ENCODE measurements at places on chromosomes 13 and 19.
A peak's percentile ranks its signal among the peaks of the same experiment; 100 is the strongest.

DNA sequence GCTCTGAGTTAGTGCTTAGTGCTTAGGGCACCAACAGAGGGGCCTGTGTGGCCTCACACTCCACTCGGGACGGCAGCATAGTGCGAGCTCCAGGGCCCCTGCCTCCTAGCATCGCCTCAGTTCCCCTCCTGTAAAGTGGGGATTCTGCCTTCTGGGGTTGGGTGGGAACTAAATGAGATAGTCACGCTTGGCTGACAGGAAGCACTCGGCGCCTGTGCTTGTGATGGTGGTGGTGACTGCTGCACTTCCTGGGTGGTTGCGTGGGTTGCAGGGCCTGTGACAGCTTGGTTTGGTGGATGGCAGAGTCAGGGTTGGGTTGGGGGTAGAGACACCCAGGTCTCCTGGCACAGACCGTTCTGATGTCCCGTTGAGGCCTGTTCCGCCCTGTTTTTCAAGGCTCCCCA lies 7.7 kb downstream of the PLEKHF1 start:
- peak; percentile 60 for DNase-seq

GRCh38 chr19:7076151-7076550 lies 6.6 kb downstream of the ZNF557 start:
- no peak for DNase-seq

GRCh38 chr13:78323040-78323439 lies 280.3 kb downstream of the POU4F1 start:
- DNase-seq, result no peak

DNA sequence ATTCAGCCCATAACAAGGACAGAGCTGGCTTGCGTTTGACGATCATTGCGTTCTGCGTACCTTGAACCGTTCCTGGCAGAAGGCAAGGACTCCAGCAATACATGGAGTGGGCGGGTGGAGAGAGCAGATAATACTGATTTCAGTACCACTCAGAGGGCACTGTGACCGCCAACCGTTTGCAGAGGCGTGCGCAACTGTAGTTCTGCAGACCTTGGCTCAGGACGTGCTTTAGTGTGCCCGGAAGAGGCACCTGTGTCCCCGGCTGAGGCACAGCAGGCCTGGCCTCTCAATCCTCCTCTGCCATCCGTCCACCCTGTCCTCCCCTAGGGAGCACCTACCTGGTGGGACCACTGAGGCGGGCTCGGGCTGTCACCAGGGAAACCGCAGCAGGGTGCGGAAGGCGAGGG lies 117.6 kb upstream of the USP29 start:
- no peak for DNase-seq

GRCh38 chr19:56341948-56342347 lies 27.3 kb upstream of the ZSCAN5A start:
- no peak for DNase-seq

GRCh38 chr19:35545001-35545854 lies at the start of gene TMEM147:
Gene TMEM147 (plus strand): TSS chr19:35545626. CDS start chr19:35545740, 114 bp downstream.
- peak; percentile 98 for DNase-seq

DNA sequence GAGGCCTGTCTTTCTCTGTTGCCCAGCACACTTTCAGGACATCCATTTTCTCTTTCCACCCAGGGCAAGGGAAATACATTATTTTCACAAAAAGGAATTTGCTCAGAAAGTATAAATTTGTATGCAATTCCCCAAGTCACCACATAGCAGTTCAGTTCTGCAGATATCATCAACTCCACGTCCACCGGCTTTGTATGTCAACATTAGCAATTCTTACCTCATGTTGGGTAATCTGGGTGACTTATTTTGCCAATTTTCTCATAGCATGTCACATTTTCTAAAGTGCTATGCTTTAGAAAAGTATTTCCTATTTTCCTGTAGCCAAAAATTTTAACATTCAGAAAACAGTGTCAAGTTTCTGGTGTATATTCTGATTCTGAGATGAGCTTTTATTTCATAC lies 501.8 kb downstream of the EFNB2 start:
- DNase-seq, result no peak

DNA sequence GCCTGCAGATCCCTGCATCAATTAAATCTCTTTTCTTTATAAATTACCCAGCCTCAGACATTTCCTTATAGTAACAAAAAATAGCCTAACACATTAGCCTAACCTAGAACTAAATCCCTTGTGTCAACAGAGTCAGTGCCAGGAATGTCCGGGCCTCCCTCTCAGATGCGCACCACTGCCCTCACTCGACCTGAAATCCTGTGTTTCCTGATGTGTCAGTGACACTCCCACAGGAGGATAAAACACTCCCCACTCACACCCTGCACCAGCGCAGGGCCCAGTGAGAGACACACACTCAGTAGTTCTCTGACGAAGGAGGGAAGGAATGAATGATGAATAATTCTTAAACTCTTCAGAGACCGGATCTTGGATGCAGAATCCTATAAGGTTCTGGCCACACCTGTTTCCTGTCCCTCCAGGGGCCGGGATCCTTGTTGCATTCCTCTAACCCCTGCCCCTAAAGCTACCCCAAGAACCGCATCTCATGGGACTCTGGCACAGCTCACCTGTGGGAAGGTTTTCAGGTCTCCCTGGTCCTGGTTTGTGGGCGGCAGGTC lies 3.1 kb downstream of the CEACAM3 start:
- no peak for DNase-seq

DNA sequence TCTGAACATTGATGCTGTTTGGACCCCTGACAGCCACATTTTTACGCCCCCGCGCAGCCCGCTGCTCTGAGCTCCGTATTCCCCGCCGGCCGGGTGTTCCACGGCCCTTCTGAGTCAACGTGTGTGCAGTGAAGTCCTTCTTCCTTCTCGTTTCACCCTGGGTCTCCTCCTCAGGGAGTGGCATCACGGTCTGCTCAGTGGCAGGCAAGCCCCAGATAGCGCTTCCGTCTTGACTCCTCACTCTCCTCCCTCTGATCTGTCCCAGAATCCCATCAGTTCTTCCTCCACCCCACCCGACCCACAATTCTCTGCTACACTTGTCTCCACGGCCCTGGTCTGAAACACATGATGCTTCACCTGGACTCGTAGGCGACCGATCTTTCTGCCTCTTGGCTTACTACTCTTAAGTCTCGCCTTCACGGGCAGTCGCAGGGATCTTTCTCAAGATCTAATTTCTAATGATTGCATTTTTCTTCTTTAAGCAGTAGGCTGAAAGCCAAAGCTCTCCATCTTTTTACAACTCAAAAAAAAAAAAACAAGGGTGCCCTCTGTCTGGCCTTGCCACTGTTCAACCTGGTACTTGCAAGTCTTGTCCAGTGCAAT lies 33.9 kb downstream of the CCNE1 start:
- no peak for DNase-seq

- DNase-seq, result no peak
These were observed 32.4 kb upstream of the CEACAM21 start for GRCh38 chr19:41543582-41543981.

GRCh38 chr13:24632382-24633121 lies 47.7 kb upstream of the ATP12A start:
- DNase-seq, result no peak

GRCh38 chr13:50729177-50729576 lies 114.3 kb downstream of the DLEU7 start:
- no peak for DNase-seq

DNA sequence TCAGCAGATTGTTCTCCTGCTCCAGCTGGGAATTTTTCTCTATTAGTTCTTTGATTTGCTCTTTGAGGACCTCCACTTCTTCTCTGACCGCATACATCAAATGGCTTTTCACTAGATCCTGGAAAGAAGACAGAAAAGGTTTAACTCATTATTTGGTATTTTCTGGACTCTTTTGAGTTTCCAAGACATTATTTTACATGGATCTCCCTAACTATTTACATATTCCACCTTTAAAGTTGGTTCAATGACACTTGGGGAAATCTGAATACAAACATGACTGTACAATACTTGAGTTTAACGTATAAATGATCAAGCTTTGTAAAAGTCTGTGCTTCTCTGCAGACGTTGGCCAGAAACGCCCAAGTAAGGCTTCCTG lies 61.1 kb downstream of the SERP2 start:
- DNase-seq, result no peak

DNA sequence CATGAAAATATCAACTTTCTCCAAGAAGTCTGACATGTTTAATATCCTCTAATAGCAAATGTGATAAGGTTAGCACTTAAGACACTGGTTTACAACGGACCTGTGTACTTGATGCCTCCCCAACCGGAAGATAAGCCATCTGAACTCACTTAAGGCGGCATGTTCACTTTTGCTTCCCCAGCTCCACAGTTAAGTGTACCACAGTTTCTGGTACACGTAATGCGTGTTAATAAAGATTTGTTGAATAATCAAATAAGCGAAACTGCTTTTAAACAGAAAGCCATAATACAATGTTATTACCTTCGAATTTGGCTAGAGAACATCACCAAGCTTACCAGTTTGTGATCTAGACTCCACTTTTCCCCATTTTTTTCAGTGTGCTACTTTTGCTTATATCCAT lies 1.4 kb upstream of the PAN3 start:
- no peak for DNase-seq

DNA sequence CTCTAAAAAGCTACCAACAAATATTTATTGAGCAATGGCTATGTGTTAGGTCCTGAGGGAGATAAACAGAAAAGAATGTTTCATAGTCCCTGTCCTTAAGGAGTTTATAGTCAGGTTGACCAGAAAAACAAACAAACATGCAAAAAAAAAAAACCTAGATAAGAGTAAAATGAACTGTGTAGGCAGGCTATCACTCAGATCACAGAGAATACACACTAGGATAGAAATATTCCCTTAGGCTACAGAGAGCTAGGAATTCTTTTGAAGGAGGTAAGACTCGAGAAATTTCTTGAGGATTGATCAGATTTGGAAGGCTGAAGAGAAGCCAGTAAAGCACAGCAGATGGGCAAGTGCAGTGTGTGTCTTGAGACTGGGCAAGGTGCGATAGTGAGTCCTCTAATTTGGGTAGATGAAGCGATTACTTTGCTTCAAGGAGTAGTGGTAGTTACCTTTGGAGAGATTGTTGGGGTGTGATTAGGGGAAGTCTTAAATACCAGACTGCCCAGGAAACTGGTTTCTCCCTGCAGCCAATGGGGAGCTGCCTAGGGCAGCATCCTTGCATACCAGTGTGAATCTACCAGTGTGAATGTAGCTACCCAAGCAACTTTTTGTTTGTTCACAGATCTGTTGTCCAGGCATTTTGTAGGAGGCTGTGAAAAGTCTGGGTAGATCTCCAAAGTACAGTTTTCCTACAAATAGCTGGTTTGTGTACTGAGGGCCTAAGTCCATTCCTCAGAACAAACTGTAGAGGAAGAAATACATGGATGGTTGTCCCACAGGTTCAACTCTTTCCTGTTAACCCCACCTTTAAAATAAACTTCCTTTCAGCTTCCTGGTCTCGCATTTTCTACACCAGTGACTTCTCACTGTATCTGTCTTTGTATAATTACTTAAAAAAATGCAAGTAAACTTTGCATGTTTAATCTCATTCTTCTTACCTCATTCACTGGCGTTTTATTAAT lies 314.1 kb downstream of the KLF5 start:
- DNase-seq, result no peak

- no peak for DNase-seq
These were observed 203.1 kb downstream of the TM9SF2 start for GRCh38 chr13:99704390-99704789.

DNA sequence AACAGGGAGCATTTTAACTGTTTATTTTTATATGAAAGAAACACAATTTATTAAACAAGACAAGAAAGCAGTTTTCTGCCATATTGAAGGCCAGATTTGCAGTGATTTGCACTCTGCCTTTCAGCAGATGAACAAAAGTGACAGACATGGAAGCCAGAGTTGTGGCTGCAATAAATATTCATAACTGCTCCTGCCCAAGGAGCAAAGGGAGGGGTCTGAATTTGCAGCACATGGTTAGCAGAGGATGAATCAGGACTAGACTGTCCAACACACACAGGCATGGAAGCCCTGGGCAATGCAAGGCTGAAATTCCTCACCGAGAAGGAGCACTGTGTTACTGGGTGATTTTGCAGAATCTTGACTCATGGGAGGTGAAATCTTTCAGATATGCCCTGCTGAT lies 418.2 kb downstream of the DCT start:
- no peak for DNase-seq

DNA sequence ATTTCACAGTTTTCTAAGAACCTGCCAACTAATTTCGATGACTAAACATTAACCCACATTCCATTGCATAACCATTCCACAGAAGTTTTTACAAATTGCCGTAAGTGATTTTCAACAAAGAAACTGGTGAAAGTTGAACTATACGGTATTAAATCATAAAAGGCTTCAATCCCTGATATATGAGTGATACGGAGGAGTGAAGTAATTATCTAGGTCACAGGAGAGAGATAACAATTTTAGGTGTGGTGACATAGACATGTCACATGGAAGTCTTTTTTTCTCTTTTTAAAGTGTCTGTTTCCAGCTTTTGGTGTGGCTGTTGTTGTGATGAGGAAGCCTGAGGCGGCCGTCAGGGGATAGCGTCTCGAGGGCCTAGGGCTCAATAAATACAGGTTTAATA lies 29.4 kb downstream of the TBC1D4 start:
- no peak for DNase-seq

DNA sequence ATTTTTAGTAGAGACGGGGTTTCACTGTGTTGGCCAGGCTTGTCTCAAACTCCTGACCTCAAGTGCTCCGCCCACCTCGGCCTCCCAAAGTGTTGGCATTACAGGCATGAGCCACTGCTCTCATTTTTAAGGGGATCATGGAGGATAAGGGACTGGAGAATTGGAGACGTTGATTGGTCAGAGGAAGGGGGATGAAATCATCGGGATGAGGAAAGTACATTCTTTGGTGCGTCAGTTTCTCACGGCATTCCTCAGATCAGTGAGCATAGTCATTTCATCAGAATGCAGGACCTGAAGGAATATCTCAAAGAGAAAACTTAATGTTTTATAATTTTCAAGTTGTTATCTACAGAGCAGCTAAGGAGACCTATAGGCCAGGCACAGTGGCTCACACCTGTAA lies 14.0 kb downstream of the ZNF114 start:
- DNase-seq, result no peak

- DNase-seq, result peak; percentile 57
These were observed 181.9 kb downstream of the STK24 start for GRCh38 chr13:98394820-98395510.

GRCh38 chr19:16655727-16656126 lies 4.2 kb downstream of the SMIM7 start:
- DNase-seq, result no peak

GRCh38 chr13:90388887-90389452 lies 958.5 kb upstream of the MIR17HG start:
- DNase-seq, result no peak

- DNase-seq, result no peak
These were observed 279.8 kb upstream of the EDNRB start for GRCh38 chr13:78198419-78198818.

All from posterior cingulate gyrus (tissue), 11 donors.